ENCODE measurements at places on chromosomes 6 and 20. TPM values are rescaled to one million over a fixed set of nuclear protein-coding genes. Genes with fewer than 3 reads are reported as not detected.

Gene SLC32A1
- total RNA-seq, result not detected

Gene ADGRF1
- 0.13 TPM for total RNA-seq

Gene COX4I2
- total RNA-seq, result not detected

Gene GSTA2
- total RNA-seq, result not detected

Gene MYLIP
- total RNA-seq, result 12.7 TPM

Gene TTI1
- 35.5 TPM for total RNA-seq

Gene SLC35F1
- 0.21 TPM for total RNA-seq

Gene KDM1B
- 14.3 TPM for total RNA-seq

Gene ADGRF5
- 0.14 TPM for total RNA-seq
